ENCODE measurements at places on chromosomes 11 and 22.

GRCh38 chr11:11789735-11790369 lies 51.9 kb upstream of the USP47 start:
- DNase-seq, result no peak

DNA sequence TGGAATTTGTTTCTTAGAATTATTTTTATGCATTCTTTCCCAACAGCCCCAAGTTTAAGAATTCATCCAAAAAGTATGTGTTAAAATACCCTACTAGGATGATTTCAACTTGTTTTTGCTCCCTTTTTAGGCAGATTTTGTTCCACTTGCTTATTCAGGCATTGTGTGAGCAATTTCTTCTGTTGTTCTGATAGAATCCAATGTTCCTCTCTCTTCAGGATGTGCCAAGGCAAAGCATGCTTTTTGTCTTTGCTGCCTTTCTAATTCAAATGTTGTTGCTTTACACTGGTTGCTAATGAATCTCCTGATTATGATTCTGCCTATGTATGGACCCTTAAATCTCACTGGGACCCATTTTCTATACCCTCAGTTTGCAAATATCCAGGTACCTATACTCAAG lies 131.2 kb upstream of the ARHGAP42 start:
- DNase-seq, result no peak

DNA sequence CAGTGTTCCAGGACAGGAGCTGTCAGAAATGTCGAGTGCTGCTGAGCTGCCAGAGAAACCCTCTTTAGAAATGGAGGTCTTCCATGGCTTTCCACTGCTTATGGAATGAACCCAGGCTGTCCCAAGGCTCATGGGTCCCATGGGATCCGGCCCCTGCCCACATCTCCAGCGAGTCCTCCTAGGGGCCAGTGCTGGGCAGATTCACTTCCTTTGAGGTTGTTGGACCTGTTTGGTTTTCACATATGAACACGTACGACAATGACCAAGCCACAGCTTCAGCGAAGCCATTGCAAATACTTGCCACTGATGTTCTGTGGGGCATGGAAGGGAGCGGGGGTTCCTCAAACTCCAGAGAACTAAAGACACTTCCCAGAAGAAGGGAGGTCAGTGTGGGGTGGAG lies 483.3 kb downstream of the TBC1D22A start:
- no peak for DNase-seq

- no peak for DNase-seq
Measured at GRCh38 chr22:50118557-50119168, 28.9 kb downstream of the MOV10L1 start.

GRCh38 chr11:67468456-67468758 lies 644 bp downstream of the TMEM134 start:
- DNase-seq, result no peak

Data from stimulated activated CD4-positive, alpha-beta T cell treated with anti-CD3 and anti-CD28 coated beads, Interleukin-1b, Interleukin-23, amount 100 ng/mL, for 1 hour (primary cell).